Naive thymus-derived CD4-positive, alpha-beta T cell (primary cell): ENCODE measurements at places on chromosomes 2 and 18. TPM values are rescaled to one million over a fixed set of nuclear protein-coding genes. Genes with fewer than 3 reads are reported as not detected.

DNA sequence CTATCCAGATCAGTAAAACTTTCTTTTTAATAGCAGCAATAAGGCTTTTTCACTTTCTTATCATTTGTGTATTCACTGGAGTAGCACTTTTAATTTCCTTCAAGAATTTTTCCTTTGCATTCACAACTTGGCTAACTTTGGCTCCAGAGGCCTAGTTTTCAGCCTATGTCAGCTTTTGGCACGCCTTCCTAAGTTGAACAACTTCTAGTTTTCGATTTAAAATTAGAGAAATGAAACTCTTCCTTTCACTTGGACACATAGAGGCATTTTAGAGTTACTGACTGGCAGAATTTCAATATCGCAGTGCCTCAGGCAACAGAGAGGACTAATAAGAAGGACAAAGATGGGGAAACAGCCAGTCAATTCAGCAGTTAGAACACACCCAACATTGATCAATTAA is 577.4 kb downstream of the DSC3 start:
- no peak for DNase-seq

UGT1A3 gene
- not detected for total RNA-seq

GRCh38 chr2:69204654-69205053 is 182.4 kb downstream of the GFPT1 start:
- DNase-seq: no peak

GRCh38 chr18:74512321-74513053 is 16.3 kb downstream of the CNDP2 start:
- DNase-seq: no peak
